ENCODE measurements at places on chromosomes 12 and 14. TPM values are rescaled to one million over a fixed set of nuclear protein-coding genes. Genes with fewer than 3 reads are reported as not detected.

DNA sequence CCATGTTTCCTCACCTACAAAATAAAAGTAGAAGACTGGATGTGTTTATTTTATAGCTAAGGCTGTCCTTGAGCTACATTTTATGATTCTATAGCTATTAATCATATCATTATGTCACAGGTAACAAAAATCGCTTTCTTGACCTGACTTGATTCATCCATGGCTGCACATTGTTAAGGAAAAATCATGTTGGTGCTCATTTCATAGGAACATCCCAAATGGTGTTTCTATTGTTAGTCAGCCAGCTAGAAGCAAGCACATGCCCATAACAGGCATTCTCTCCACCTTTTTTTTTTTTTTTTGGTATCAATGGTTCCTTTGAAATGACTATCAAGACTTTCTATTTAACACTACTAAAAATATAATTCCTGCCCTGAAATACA lies 45.3 kb upstream of the PTHLH start:
- no peak for DNase-seq

GRCh38 chr12:58233886-58234285 lies 292.5 kb downstream of the ATP23 start:
- DNase-seq = no peak

GRCh38 chr14:64394423-64394822 lies 6.3 kb downstream of the MTHFD1 start:
- no peak for DNase-seq

DNA sequence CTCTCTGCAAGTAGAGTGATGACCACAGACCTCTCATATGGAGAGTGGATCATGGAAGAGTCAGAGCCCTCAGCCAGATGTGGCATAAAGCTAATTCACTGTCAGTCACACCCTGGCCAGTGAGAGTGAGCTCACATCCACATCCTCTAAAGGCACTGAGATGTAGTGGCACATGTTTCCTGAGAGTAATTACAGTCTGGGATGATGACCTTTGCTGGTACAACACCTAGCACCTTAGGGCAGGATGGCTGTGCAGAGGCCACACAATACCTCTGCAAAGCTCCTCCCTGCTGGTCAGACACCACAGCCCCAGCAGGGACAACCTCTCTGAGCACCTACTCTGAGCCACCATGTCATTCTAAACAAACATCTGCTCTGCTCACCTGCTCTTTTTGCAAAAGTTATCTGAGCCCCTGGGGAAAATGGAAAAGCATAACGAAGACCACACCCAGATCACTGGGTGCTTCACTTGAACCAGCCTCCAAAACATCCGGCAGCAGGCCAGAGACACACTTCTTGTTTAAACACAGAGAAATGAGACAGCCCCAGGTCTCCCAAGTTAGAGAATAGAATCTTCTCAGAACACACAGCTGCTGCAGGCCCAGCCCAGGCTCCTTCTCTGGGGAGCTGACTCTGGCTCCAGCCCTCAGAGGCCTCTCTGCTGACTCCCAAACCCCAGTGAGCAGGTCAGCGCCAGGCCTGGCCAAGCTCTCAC lies 30.3 kb downstream of the PITPNM2 start:
- DNase-seq = no peak

- DNase-seq = no peak
Measured at GRCh38 chr14:95431199-95432143, 85.0 kb downstream of the SYNE3 start.

GRCh38 chr12:69544087-69544486 lies 41.2 kb upstream of the CCT2 start:
- no peak for DNase-seq

DNA sequence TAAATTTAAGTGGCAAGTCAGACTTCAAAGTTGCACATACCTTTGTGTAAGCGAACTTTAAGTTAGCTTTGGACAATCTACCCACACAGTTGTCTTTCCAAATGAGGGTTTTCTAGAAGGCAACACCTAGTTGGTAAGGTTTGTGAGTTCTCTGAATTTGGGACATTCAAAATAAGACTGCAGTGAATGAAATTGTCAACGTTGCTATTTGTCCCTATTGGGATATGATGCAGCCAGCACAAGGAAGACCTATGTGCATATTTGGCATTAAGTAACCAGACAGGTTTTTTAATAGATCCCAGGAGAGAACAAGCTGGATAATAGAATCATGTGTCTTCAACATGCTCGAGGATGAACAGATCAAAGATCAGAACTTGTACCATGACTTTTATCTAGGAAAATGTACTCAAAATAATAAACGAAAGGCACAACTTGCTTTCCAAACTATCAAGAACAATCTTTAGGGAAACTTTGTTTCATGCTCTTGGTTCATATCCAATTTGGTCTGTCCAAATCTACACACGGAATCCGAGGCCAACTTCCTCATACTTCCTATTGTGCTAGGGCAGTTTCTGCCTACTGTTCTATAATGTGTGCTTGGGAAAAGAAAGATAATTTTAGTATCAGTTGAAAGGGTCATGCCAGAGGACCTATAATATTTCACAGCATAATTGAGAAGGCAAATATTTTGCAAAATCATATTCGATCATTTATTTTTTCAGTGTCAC lies 284.2 kb upstream of the SOX5 start:
- DNase-seq = no peak

DNA sequence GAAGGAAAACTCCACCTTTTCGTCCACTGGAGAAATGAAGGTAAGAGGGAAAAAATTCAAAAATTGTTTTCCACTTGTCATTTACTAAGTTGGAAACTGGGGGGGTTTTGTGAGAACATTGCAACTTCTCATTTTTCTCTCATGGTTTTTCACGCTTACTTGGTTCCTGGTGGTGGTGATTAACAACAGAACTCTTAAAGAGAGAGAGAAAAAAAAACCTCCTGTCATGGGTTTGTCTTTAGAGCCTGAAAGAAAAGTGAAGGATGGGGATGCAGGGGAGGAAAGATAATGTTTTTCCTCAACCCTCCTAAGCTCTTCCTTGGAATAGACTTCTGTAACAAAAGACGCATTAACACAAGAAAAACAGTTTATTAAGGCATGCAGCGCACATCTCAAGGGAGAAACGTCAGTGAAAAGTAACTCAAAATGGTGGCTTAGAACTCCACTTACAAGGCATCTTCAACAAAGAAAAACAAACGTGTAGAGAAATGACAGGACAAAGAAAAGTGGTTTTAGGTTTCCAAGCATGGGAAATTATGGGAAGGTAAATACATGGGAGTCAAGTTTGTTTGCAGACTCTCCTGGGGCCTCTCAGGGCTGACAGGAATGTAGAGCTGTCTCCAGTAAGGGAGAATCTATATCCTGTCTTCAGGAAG lies 81.9 kb upstream of the ATF7IP start:
- DNase-seq = no peak

- no peak for DNase-seq
Measured at GRCh38 chr12:59322473-59322872, 273.4 kb upstream of the SLC16A7 start.

DNA sequence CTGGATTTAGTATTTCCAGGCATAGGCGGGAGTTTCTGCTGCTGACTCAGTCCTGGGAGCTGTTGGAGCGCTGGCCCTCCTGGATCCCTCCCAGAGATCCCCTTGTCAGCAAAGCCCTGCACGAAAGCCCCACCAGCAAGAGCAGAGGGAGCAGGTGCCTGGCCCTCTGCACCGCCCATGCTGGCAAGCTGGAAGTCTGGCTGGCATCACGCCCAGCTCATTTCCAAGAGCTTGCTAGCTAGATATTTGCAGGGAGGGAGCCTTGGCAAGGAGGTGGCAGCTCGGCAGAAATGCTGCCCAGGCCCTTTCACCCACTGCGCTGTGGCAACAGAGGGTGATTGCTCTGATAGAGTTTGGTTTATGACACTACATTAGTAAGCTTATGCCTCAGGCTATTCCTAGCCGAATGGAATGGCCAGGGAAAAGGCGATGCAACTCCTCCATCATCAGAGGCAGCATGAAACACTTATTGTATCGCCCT lies 193.9 kb downstream of the EMP1 start:
- DNase-seq = peak; percentile 4

DNA sequence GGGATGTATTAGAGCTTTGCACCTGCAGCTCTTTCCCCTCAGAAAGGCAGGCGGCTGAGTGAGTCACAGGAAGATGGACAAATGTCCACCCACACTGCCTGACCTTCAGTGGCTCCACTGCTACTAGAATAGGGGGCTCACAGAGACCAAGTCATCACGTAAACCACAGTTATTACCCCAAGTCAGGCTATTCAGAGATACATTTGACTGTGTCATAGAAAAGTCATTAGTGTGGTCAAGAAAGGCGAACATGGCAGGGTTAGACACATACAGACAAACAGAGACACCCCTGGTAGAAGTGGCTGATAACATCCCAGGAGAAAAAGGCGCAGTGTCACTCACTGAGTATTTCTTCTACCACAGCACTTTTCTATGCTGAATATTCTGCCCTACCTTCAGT lies 36.0 kb downstream of the GCH1 start:
- no peak for DNase-seq

- no peak for DNase-seq
Measured at GRCh38 chr12:12365931-12366431, 9.1 kb downstream of the BORCS5 start.

GRCh38 chr12:104809706-104810385 lies 148.2 kb downstream of the SLC41A2 start:
- no peak for DNase-seq

DNA sequence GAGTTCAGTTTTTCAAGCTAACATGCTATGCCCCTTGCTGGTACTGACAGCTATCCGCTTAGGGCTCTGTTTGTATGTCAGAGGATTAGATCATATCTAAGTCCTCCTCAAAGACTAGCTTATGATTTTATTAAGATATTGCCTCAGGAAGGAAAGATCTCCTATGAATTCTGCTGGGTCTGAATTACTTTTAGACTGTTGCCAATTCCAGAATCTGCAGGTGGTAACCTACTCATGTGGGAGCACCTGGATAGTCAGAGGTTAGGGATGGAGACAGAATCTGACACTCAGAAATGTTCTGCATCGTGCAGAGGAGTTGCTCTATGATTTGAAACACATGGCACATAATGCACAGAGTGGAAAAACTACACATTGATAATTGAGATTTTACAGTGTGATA lies 843.4 kb downstream of the SLC6A15 start:
- DNase-seq = no peak

GRCh38 chr14:47226877-47227520 lies 448.4 kb downstream of the MDGA2 start:
- DNase-seq = no peak

DNA sequence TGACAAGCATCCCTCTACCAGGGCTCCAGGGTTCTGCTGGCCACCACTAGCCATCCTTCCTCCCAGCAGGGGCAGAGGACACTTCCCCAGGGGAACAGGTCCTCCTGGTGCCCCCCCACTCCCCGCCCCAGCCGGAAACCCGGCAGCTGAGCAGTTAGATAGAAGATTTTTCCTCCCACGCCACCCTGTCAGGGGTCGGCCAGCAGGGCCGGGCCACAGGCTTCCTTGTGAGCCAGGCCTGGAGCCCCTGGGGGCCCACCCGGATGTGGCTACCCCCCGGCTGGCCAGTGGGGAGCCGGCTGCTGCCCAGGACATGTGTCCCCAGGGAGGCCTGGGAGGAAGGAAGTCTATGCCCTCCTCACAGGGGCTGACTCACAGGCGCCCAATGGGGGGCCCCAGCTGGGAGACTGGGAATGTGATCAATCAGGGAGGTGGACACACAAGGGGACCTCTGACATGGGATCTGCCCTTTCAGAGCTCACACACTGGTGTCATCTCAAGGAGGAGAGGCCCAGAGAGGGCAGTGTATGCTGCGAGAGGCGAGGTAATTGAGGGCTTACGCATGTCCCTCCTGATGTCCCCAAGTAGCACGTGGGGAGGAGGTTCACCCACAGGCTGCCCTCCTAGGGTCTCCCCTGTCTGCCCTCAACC lies 4.2 kb downstream of the SH2B3 start:
- no peak for DNase-seq

DNA sequence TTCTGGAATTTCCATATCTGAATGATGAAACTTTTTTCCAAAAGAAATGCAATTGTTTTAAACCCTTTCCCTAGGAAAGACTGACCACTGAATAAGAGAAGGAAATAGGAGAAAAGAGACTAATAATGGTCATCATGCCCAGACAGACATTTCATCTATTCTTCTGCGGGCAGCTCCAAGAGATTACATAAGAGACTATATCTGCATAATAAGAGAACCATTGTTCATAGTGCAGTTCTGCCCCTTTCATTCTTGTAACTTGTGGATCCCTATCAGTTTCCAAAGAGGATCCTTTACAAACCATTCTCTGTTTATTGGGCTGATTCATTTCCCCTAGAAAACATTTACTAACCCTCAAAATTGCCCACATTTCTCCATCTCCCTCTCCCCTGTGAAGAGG lies 197.8 kb downstream of the FSCB start:
- no peak for DNase-seq

- DNase-seq = no peak
Measured at GRCh38 chr12:127145929-127146789, 1120.8 kb upstream of the TMEM132C start.

DNA sequence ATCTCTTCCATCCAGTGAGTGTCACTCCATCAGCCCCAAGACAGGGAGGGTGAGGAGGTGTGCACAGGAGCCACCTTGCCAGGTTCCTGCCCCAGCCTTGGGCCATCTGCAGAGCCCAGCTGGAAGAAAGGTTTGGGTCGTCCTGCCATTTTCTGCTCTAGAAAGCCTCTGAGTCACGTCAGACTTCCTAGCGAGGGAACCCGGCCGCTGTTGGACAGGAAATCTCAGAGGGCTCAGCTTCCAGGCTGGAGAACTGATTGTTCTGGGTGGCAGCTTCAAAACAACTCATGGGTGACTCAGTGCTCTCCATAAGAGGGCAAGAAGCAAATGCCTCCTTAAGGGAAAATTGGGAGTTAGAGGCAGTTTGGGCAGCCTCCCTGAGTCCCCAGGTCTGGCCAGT lies 16.6 kb downstream of the HIP1R start:
- DNase-seq = no peak

- DNase-seq = no peak
Measured at GRCh38 chr12:122356192-122356635, 66.3 kb downstream of the CLIP1 start.

- peak; percentile 78 for DNase-seq
Measured at GRCh38 chr12:28415755-28416154, 225.5 kb downstream of the CCDC91 start.

DNA sequence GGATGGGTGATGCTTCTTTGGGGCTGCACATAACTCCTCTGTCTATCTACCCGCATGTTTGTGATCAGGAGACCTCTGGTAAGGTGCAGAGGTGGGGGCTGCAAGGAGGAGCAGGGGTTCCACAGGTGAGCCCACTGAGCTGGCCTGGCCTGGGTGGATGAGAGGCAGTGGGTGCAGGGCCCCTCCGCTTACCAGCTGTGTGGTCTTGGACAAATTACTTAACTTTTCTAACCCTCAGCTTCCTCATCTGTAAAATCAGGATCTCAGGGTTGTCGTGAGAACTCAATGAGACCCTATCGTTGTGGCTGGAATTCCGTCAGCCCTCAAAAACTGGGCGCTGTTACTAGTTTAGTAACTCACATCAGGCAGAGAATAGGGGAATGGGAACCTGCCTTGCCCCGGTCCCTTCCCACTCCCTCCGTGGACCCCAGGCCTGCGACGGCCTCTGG lies 7.5 kb downstream of the PTPN6 start:
- no peak for DNase-seq

GRCh38 chr14:55123852-55124639 lies 5.0 kb upstream of the LGALS3 start:
- no peak for DNase-seq

KRT77 gene
- polyA plus RNA-seq = not detected

KCNC2 gene
- not detected for polyA plus RNA-seq

RAPGEF3 gene
- 1.3 TPM for polyA plus RNA-seq

KCNMB4 gene
- polyA plus RNA-seq = 1.7 TPM

PMCH gene
- polyA plus RNA-seq = not detected

SYNDIG1L gene
- not detected for polyA plus RNA-seq

FGF23 gene
- not detected for polyA plus RNA-seq

ARHGEF40 gene
- polyA plus RNA-seq = 62.7 TPM

ERBB3 gene
- polyA plus RNA-seq = 4.7 TPM
